ENCODE measurements at places on chromosomes 2 and 18.

- no peak for DNase-seq
Observed at GRCh38 chr2:187034434-187034833, 185.5 kb upstream of the ZSWIM2 start.

GRCh38 chr2:106025796-106026195 is 168.3 kb downstream of the UXS1 start:
- DNase-seq = no peak

DNA sequence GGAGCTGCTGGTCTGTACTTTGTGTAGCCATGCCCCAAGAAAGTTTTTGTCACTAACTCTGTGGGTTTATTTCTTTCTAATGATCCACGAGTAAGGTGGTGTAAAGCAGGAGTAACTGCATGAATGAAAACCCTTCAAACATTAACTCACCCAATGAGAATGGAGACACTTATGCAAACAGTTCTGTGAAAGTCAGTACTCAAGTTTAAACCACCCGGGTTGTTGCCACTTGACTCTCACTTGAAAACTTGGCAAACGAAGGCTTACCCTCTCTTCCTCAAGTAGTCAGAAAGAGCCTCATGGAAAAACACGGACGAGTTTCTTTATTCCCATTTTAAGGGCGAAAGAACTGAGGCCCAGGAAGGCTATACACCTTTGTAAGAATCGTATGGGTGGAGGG is 117.5 kb downstream of the MMADHC start:
- DNase-seq = no peak

DNA sequence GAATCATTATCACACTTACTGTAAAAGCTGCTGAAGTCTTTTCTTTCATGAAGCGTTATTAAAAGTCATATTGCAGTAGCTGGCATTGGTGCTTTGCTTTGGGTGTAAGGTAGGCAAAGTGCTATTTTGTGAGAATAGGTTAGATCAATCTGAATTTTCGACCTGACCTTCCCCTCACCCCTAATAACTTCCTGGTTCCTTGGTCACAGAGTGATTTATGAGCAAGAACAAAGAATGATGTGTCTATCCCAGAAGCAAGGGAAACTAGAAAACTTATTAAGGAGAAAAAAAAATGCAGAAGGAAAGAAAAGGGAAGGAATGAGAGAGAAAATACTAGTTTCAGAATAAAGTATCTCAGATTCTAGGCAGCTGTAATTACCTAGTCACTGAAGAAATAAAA is 163.1 kb upstream of the MEIS1 start:
- no peak for DNase-seq

- DNase-seq = no peak
Observed at GRCh38 chr2:9887513-9887912, 44.2 kb downstream of the TAF1B start.

- DNase-seq = no peak
Observed at GRCh38 chr2:56357655-56358295, 174.0 kb downstream of the CCDC85A start.

DNA sequence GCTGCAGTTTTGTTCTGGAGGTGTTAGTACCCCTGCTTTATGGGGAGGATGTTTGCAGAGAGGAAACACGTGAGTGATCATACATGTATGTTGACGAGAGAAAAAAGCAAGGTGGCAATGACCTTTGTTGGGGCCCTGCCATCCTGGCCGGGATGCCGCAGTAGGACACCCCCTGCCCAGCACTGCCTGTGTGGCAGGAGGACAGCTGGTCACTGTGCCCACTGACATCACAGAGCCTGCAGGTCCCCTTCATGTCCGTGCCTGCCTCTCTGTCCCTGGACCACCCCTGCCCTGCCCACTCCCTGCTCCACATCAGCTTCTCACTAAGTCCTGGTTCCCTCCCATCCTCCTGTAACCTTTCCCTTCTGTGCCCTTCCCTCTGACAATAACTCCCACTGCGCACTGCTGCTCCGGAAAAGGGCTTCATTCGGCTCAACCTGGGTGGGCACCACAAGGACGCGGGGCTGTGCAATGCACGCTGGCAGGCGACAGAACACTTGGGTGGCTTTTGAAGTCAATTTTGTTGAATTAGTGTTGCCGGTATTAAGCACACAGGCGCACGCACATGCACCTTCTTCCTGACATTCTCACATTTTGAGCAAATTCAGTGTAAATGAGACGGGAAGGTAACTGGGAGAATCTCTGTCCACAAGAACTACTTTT is 51.5 kb upstream of the TWIST2 start:
- DNase-seq = no peak

- no peak for DNase-seq
Observed at GRCh38 chr2:157932480-157933159, 56.5 kb upstream of the ACVR1 start.

GRCh38 chr18:6543330-6543908 is 128.7 kb upstream of the L3MBTL4 start:
- DNase-seq = no peak

GRCh38 chr2:78201064-78201575 is 678.9 kb upstream of the LRRTM4 start:
- DNase-seq = no peak

GRCh38 chr2:170930131-170930990 is 1.3 kb downstream of the GORASP2 start:
- DNase-seq = no peak

GRCh38 chr2:85410584-85411404 is 628 bp upstream of the CAPG start:
- DNase-seq = no peak

DNA sequence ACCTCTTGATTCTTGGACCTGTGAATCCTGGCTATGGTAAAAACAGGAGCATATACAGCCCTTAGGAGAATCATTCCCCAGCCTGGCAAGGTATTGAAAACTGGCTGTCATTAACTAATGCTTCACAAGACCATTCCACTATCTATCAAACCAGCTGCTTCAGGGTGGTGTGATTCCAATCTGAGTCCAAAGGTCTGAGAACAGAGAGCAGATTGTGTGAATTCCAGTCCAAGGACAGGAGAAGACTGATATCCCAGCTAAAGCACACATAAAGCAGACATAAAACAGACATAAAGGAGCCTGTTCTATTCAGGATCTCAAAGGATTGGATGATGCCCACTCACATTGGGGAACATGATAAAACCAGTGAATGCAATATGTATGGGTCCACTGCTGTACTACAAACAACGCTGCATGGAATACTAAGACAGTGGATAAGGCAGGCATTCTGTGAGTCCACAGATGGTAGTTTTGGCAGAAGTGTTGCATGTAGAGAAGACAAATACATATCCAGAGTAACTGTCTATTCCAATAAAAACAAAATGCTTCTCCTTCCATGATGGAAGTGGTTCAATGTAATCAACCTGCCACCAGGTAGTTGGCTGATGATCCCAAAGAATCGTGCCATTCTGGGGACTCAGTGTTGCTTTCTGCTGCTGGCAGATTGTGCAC is 363.9 kb downstream of the KCNJ3 start:
- DNase-seq = no peak

GRCh38 chr2:46615986-46616485 is 136.7 kb downstream of the TMEM247 start:
- no peak for DNase-seq

GRCh38 chr2:58540681-58541080 is 299.6 kb upstream of the FANCL start:
- DNase-seq = no peak

- DNase-seq = no peak
Observed at GRCh38 chr18:13051950-13052349, 60.8 kb downstream of the CEP192 start.

DNA sequence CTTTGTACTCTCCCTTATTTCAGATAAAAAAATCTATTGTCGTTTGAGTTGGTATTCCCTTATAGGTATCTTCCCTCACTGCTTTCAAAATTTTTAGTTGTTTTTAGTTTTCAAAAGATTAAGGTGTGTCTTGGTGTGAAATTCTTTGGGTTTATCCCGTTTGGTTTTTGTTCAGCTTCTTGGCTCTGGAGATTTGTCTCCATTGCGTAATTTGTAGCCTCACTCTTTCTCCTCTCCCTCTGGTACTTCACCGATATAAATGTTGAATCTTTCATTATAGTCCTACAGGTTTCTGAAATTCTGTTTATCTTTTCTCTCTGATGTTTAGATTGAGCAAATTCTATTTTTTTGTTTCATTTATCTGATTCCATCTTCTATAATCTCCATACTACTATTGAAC is 113.8 kb upstream of the HS6ST1 start:
- DNase-seq = no peak

DNA sequence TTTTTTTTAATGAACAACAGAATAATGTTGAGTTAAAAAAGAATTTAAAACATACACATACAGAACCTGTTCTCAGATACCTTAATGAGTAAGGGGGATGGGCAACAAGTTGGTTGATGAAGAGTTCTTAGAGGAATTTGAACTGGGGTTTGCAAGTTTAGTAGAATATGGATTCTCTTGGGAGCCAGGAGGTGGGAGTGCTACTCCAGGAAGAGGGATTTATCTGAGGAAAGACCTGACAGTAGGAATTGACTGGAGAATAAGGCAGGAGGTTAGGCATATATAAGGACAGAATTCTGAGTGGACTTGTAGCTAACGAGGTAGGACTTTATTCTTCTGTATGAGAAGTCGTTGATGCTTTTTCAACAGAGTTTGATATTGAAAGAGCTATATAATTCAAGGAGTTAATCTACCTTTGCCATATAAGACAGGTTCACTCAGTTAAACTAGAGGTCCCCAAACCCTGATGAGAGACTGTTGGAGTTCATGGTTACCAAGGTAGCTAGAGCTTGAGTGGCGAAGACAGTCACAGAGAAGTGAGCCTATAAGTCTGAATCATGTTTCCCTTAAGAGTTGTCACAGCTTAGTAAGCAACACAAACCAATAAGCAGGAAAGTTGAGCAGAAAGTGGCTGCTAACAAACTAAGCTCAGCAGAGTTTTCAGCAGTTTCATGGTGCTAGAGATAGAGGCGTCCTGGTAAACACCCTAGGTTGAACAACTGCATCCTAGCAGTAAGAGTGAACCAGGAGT is 88.2 kb downstream of the NCOA1 start:
- DNase-seq = no peak

DNA sequence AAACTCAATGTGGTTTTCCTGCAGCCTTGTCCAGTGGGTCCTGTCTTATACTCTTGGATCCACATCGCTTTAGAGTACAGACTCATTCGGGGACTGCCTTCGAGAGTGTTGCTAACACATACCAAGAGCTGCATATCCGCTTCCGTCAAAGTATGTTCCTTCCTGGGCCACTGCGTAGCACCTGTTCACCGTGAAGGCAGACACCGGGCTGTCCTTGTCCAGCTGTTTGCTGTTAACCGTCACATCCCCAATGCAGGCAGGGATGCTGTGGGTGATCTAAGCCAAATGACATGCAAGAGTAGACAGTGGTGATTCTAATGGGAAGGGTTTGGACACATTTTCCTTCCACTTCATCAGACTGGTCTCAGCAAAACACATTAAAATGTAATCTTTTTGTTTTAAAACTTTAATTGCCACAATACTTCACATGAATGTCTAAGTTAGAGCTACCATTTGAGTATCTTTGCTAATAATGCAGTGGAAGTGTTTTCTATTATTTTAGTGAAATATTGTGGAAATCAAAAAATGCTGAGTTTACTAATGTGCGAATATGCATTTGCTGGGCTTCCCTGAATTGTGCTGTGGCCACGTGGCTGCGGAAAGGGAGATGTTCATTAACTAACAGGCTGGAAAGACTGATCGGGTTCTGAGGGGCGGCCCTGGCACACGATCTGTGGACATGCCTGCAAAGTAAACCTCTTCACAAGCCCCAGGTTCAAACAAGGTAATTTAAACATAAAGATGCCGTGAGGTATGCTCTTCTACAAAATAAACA is 169.1 kb downstream of the LAMA1 start:
- DNase-seq = no peak

DNA sequence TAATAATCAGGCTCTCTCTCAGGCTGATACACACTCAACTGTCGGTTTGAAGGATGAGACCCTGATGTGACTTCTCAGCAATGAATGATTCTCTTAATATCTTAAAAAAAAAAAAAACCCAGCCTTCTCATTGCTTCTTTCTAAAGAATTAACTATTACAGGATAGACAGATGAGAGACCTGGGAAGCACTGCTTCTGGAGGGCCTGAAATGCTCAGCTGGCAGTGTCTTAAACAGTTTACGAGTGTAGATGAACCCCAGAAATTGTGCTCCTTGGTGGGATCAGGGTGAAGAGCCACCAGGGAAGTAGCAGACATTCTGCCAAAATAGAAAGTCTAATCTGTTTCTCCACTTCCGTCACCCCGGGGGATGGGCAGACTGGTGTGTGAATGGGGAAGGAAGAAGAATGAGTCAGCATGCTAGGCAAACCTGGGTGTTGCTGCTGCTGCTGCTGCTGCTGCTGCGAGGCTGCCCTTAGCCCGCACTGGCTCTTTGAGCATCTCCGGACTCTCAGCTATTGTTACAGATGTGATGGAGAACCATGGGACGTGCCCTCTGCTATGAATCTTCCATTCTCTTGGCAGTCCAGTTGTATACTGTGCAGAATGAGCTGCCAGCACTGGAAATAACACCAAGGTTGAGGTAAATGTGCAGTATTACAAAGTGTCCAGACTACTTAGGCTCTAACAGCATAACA is 158.4 kb downstream of the SETBP1 start:
- no peak for DNase-seq

- DNase-seq = no peak
Observed at GRCh38 chr2:100124761-100125160, 17.6 kb downstream of the AFF3 start.
